Amniotic epithelial cell (primary cell): ENCODE measurements at places on chromosomes 3 and 15.
A peak's percentile ranks its signal among the peaks of the same experiment; 100 is the strongest.

DNA sequence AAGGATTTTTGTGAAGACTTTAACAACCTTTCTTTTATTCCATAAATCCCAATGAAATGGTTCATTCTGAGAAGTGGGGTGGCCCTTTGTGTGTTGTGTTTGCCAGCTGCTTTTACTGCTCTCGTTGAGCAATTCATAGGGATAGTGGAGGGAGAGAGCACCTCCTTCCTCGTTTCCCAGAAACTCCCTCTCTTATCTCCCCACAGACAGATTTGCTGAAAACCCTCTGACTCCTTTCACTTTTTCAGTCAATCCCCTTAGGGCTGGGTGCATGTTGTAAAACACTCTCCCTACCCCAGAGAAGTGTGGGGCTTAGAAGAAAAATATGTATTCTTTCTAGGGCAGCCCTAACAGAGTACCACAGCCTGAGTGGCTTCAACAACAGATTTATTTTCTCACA lies 557.2 kb upstream of the RGMA start:
- DNase-seq = no peak

DNA sequence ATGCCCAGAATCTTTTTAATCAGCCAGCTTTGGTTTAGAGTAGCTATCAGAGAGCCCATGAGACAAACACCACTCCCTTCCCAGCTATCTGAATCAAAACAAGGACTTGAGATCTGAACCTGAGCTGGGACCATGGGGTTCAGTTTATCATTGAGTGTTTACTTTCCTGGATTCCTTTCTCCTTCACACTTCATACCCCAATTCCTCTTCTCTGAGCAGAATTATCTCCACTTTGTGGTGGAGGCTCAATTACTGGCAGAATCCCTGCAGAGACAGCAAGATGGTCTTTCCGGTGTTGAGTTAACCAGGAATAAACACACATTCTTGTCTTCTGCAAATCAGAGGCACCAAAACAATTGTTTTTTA lies 102.4 kb downstream of the RPL22L1 start:
- no peak for DNase-seq

GRCh38 chr3:137332297-137332696 lies 374.5 kb downstream of the IL20RB start:
- no peak for DNase-seq

- no peak for DNase-seq
These were observed 253.1 kb downstream of the NFKBIZ start for GRCh38 chr3:102102394-102102793.

DNA sequence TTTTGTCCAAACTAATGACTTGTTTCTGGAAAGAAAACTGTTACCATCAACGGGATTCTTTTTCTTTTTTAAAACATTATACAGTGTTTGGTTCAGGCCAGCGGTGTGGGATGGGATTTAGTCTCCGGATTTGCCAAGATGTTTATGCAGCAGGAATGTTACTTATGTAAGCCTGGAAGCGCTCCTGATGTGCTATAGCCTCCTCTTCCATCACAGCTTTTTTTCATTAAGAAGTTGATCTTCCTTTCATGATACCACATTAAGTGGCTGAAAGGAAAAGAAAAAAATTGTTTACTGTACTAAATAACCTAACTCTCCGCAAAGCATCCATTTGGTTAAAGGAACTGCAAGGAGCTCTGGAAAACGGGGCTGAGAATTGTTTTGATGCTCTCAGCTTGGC lies 120.5 kb upstream of the ALDH1A3 start:
- DNase-seq = peak; percentile 87

DNA sequence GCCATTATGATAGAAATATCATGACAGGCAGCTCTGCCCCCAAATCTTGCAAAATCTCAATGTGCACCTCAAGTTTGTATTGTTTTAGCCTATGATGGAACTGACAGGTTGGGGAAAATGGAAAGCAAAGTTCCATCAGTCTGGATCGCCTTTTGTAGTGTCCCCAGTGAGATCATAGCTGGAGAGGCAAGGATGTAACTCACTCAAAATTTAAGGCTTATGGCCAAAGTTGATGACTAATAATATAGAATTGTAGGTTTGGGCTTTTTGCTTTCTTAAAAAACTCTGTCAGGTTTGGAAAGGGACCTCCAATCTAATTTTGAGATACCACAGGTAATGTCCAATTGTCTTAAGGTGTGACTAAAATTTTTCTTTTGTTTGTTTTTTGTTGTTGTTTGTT lies 1.4 kb upstream of the ACP3 start:
- no peak for DNase-seq

DNA sequence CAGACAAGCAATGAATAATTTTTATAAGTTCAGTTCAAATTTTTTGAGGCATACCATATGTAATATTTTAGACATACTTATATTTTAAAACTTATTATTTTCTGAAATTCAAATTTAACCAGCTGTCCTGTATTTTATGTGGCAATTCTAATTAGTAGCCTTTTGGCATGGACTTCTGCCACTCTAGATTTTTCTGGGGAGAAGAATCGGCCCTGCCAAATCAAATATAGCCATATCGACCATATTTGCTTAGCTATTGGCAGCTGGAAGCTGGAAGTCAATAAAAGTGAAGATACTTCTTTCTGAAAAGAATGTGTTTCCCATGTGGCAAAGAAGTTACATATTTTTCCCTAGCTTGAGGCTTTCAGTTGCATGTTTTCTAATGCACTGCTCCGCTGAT lies 9.4 kb upstream of the RBMS3 start:
- DNase-seq = no peak
